CD4-positive, alpha-beta T cell treated with Interleukin-15 for 1 hour (primary cell): ENCODE measurements at places on chromosomes 4 and X.

DNA sequence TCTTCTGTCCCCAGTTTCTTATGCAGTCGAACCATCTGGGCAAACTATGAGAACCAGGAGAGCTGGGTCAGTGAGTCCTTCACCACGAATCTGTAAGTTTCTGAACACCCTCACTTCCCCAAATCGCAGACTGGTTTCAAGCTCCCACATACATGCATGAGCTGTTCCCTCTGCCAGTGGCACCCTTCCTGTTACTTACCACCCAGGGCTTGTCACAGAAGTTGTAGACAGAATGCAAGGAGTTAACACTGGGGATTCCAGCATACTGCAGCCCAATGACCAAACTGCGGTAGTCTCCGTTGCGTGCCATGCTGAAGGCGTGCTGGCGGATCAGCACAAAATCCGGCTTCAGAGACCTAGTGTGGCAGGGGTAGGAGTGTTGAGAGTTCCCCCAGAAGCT is 14.6 kb downstream of the SYN1 start:
- no peak for DNase-seq

DNA sequence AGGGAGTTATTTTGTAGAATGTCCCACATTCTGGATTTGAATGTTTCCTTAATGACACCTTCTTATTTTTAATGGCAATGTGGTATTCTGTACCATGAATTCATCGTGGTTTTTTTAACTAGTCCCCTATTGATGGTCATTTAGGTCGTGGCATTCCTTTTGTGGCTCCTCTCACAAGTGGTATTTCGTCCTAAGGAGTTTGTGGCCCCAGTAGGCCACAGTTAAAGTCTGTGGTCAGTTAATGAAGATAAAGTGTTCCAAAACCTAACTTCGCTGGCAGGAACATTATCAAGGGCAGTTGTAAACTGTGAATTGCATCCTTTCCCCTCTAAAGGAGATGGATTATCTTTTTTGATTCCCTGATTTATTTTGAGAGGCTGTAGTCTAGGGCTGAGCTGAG is 133.2 kb downstream of the TMEM164 start:
- no peak for DNase-seq

DNA sequence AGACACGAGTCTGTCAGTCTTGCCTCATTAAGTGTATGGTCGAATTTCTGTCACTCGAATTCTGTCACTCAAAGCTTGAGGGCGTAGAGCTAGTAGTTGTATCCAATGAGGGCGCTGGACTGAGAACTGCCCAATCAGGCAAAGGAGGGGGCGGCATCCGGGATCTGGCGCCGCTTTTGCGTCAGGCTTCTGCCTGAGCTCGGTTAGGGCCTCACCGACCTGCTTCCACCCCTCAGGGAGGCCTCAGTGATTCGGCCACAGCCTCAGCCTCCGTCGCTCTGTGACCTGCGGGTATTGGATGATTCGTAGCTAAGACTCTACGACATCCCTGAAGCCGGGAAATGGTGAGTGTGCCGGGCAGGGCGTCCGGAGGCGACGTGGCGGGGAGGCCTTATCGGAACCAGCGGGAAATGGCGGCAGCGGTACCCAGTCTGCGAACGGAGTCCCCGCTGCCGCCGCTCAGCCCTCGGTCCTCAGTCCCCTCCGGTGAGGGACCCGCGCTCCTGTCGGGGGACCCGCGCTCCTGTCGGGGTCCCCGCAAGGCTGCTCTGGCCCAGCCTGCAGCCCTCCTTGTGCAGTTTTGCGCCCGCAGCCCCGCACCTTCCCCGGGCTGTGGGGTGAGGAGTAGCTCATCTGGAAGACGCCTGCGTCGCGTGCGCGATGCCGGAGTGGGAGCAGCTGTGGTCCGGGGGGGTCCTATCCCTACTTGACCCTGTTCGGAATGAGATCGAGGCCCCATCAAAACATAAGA is 88.3 kb downstream of the ZNF718 start:
- DNase-seq, result no peak

- no peak for DNase-seq
These were observed 16.7 kb upstream of the EXOSC9 start for GRCh38 chr4:121784401-121784800.

GRCh38 chr4:5267408-5267807 is 216.1 kb downstream of the STK32B start:
- DNase-seq, result no peak

DNA sequence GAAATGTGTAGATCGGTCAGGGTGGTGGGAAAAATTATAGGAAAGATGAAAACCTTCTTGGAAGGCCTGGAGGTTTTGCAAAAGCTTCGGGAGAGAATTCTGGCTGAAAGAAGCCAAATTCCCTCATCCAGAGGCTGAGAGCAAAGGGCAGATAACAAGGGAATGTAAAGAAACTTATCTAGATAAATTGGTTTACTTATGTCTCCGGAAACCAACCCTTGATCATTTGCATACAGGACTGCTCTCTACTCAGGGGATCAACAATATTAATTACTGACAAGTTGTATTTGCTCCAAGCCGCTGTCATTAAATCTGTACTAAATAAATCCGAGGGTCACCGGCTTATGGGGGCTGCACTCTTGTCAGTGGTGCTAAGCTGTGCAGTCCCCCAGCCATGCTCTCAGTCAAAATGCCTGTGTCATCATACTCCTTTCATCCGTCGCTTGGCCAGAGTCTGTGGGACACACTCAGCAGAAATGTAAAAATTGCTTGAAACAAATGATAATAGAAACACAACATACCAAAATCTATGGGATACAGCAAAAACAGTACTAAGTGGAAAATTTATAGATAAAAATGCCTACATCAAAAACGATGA is 715.7 kb downstream of the KCTD8 start:
- DNase-seq, result no peak

DNA sequence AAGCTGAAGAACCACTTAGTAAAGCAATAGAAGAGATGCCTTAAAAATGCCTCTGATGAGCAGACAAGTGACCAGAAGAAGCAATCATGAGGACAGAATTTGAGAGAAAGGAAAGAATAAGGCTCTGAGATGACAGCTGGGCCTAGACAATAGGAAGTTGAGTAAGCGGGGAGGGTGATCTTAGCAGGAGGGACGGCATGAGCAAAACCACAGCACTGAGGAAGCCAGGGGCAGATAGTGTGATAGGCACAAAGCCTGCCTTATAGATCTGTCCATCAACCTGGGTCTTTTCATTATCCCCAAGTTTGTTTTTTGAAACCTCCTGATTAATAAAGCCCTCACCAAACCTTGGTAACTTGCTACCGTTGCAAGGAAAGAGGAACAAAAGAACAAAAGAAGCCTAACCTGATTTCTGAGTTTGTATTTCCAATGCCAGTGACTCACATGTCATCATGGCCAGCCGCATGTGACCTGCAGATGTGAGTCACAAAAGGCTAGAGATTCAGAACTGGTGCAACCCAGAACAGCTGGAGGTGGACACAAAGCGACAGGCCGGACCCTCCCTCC is 55.7 kb upstream of the PPARGC1A start:
- DNase-seq, result peak; percentile 54

DNA sequence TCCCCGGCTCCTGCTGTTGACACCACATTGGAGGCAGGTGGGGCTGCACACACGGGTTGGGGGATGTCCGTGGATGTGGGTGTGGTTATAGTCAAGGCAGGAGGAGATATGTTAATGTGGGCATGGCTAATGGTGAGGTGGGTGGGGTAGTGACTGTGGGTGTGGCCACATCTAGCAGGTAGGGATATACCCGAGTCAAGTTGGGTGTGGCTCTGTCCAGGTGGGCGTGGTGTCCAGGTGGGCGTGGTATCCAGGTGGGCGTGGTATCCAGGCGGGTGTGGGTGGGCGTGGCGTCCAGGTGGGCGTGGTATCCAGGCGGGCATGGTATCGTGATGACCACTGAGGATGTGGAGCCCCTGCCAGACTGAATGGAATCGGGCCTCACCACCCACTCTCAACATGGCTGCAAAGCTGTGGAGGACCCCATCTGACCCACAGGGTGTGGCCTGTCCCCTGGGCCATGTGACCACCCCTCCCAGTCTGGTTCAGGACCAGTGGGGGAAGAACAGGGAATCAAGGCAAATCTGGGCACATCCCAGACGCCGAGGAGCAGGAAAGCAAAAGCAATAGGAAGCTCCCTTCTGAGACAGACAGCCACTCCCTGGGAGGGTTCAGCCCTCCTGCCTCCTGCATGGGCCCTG is 21.0 kb downstream of the MAN2B2 start:
- DNase-seq, result no peak

DNA sequence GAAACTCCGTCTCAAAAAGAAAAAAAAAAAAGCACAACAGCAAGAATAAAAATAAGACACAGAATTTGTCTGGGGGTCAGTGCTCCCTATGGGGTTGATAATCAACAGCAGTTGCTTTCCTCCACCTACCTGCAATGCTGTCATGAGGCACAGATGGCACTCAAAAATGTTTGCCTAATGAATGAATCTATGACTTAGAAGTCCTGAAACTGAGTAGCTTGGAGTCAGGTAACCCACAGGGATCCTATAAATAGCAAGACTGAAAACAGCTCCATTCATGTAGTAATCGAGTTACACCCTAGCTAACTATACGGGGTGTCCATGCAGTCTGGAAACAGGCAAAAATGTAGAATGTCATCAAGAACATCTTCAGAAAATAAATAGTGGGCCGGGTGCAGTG is 19.8 kb upstream of the DDX3X start:
- DNase-seq, result no peak

DNA sequence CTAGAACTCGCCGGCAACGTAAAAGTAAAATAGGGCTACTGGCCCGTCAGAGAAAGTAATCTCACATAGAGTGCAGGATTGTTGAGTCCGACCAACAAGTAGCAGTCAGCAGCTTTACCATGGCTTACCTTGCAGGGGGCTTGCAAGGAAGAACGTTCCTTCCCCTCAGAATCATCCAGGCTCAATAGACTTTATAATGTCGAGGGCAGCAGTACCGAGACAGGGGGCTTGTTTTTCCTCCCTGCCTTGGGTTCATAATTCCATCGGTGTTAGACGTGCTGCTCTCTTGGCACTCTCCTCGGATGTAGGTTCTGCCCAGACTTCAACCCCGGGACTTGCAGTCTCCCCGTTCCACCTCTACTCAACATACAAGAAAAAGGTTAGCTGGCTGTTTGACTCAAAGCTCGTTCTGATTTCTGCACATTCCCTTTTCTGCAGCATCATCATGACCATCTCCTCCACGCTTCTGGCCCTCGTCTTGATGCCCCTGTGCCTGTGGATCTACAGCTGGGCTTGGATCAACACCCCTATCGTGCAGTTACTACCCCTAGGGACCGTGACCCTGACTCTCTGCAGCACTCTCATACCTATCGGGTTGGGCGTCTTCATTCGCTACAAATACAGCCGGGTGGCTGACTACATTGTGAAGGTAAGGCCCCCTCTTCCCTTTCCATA is 1.5 kb downstream of the SLC10A4 start:
- DNase-seq, result no peak

- no peak for DNase-seq
These were observed 21.4 kb upstream of the PPP2R2C start for GRCh38 chr4:6493658-6494304.

GRCh38 chrX:51931566-51932150 is 38.2 kb downstream of the MAGED1 start:
- no peak for DNase-seq

DNA sequence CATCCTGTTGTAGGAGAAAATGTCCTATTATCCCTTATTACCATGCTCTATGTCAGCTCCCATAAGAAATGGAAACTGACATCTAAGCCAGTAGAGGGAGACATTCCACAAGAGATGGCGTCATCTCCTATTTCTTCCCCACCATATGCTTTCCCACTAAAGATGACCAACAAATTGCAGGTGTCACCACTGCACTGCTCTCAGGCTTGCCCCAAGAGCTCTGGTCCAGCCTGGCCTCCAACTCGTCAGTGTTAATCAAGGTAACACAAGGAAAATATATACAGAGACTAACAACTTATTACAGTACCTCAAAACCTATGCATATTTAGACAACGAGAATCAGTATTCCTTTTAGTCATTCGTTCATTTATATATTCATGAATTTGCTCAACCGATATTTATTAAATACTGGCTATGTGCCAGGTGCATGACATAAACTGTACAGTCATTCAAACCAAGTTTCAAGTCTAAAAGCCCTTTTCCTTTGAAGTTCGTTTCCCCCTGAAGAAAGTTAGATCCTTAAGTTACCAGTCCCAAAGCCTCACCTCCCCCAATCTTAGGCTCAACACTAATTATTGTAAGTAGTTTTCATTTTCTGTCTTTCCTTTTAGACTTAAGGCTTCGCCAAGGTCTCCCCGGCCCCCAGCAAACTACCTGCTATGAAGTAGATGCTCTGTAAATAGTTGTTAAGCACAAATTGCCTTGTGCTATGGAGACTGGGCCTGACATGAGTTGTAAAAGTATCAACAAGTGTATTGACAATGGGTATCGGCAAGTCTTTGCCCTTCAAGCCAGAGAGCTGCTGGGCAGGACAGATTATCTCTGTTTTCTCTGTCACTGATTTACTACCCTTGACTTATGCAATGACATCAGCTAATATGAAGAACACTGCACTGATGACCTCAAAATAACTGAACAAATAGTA is 3.1 kb upstream of the FGB start:
- DNase-seq, result no peak

DNA sequence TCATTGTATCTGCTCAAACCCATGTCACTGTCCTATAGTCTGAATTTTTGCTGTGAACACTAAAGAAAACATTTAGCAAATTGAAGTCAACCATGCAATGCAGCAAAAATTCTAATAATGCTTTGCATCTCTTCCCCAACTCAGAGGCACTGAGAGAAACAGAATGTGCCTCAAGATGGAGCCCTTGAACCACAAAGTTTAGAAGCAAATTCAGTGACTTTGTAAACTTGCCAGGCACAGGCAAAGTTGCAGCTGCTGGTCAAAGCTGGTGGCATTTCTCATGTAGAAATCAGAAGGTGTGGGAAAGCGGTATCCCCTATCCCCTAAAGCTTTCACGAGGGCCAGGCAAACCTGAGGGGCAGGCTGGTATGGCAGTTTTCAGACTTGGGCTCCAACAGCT is 121.7 kb upstream of the DIPK2B start:
- DNase-seq, result no peak

- DNase-seq, result no peak
These were observed 6.3 kb upstream of the USP53 start for GRCh38 chr4:119206178-119206577.

DNA sequence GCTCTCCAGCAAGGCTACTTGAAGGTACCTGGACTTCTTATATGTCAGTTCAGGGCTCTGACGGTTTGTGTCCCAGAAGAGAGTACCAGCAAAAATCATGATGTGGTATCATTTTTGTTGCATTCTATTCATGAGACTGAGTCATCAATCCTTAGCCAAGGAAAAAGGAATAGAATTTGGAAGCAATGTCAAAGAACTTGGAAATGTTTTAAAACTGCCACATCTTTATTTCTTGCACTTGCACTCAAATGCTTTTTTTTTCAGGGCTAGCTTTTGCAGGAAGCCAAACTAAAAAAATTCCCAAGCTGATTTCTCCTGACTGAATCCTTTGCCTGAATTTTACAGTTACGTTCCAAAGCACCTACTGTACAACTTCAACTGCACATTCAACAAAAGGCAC is 112.4 kb downstream of the NPFFR2 start:
- no peak for DNase-seq

GRCh38 chrX:4935846-4936245 is 1222.4 kb upstream of the PRKX start:
- peak; percentile 50 for DNase-seq

DNA sequence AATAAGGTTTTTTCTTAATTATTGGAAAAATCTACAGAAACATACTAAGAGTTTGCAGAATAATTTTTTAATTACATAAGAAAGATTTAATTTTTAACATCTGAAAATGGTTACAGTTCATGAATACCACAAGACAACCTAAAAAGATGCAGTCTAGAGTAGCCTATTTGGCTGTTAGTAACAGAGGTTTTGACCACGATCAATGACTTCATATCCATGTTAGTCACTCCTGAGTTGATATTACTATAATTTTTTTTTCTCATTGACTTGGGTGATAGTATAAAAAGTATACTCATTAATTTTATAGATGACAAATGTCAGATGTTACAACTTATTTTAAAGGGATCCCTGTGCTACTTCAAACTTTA is 272.5 kb downstream of the DCTD start:
- DNase-seq, result no peak
